ENCODE measurements at places on chromosomes 6 and 20. TPM values are rescaled to one million over a fixed set of nuclear protein-coding genes. Genes with fewer than 3 reads are reported as not detected.

PCK1 gene
- polyA plus RNA-seq: 0.55 TPM

- DNase-seq: no peak
These were observed 355.3 kb downstream of the RNF144B start for GRCh38 chr6:18742406-18742805.

DNA sequence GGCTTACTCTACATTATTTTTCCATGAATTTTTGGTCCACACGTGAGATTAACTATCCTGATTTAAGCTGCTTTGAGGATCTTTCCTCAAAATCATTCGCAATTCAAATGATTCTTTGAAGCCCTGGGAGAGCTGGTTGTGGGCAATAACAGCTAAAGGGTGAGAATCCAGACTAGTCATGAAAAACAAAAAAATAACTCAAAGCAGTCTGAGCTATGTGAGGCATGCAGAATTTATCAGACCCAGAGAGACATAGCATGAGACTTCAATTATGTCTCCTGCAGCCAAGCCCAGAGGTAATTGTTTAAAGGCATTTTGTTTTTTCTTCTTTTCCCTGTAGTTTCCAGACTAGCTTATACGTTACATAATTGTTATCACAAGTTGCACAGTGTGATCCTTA lies 517.3 kb upstream of the PTCHD4 start:
- DNase-seq: no peak

DNA sequence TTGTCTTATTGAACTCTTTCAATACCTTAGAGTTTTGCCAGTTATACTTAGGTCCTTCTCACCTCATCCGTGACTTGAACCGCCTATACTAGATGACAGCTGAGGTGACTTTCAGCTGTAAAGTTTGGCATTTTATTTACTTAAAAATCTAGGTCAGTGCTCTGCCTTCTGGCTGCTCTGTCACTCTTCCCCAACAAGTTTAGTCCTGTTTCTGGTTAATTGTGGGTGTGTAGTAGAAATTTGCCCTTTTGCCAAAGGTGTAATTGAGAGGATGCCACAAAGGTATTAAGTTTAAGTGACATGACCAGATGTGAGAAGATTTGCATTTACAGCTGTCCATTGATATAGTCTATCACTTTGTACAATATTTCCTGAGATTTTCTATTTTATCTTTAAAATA lies 106.2 kb downstream of the FARS2 start:
- no peak for DNase-seq

All from right lung (tissue), 10 donors.